CD4-positive, CD25-positive, alpha-beta regulatory T cell (primary cell): ENCODE measurements at places on chromosomes 1 and 21. TPM values are rescaled to one million over a fixed set of nuclear protein-coding genes. Genes with fewer than 3 reads are reported as not detected.

Gene RGS13
- total RNA-seq = 0.32 TPM

Gene SPRR3
- not detected for total RNA-seq

DNA sequence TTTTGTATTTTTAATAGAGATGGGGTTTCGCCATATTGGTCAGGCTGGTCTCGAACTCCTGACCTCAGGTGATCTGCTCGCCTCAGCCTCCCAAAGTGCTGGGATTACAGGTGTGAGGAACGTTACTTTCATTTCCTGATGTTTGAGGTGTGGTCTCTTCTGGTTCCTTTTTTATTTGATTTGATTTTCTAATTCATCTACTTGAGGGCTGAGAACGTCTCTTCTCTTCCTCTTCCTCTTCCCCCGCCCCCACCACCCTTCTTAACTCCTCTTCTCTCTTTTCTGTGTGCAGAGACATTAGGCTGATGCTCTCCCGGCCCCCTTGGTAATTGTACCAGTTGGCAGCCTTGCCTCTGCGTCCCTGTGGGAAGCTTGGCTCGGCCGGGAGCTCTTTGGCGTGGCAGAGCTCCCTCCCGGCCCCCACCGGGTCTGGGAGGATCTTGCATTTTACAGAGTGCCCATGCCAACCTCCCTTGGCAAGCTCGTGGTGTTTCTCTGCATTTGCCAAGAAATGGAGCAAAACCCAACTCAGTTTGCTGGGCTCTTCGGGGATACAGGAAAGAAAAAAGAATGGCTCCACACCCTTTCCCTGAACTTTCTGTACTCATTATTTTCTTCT, 19.9 kb downstream of the CRYAA start:
- H3K27me3 ChIP-seq = no peaks in the 10 kb centered on the region
- no peaks in the 10 kb centered on the region for H3K36me3 ChIP-seq
- no peak overlapping the region for H3K27ac ChIP-seq

GRCh38 chr1:83910461-83910860, 88.5 kb downstream of the TTLL7 start:
- H3K27ac ChIP-seq = no peak overlapping the region
- peaks cover 5% of the 10 kb centered on the region for H3K27me3 ChIP-seq
- no peak for DNase-seq

DNA sequence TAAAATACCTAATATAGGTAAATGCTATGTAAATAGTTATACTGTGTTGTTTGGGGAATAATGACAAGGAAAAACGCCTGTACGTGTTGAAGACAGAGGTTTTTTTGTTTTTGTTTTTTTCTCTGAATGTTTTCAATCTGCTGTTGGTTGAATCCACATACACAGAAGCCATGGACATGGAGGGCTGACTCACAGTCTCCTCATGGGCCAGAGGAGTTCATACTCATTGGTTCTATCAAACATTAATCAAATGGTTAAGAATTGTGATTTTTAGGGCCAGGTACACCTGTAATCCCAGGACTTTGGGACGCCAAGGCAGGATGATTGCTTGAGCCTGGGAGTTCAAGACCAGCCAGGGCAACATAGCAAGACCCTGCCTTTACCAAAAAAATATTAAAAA, 20.5 kb downstream of the MIER1 start:
- no peaks in the 10 kb centered on the region for H3K27me3 ChIP-seq
- peaks cover 56% of the 10 kb centered on the region for H3K36me3 ChIP-seq
- H3K4me3 ChIP-seq = no peak overlapping the region
- H3K4me1 ChIP-seq = peaks cover 18% of the 10 kb centered on the region
- DNase-seq = no peak

GRCh38 chr21:25560271-25560685, 47.0 kb downstream of the MRPL39 start:
- no peak overlapping the region for H3K4me3 ChIP-seq
- H3K4me1 ChIP-seq = peaks cover 41% of the 10 kb centered on the region
- H3K36me3 ChIP-seq = no peaks in the 10 kb centered on the region
- DNase-seq = no peak

DNA sequence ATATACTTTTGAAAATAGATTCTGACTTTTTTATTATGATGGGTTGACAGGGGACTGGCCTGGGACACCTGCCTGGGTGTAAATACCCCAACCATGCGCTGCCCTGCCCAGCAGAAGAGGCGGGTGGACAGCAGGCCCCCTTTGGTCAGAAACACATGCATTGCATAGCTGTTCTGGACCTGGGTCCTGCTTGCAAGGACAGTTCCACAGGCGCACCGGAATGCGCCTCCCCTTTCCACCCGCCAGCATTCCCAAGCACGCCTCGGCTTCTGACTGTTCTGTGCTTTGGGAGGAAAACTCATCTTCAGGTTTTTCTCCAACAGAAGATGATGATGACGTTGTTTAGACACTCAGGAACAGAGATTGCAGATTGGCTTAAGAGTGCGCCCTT, 428 bp upstream of the ZNF678 start:
- peak overlapping the region; percentile 93 for H3K4me3 ChIP-seq
- H3K36me3 ChIP-seq = no peaks in the 10 kb centered on the region
- peaks cover 12% of the 10 kb centered on the region for H3K4me1 ChIP-seq
- no peak overlapping the region for H3K27ac ChIP-seq
- H3K27me3 ChIP-seq = peaks cover 2% of the 10 kb centered on the region

DNA sequence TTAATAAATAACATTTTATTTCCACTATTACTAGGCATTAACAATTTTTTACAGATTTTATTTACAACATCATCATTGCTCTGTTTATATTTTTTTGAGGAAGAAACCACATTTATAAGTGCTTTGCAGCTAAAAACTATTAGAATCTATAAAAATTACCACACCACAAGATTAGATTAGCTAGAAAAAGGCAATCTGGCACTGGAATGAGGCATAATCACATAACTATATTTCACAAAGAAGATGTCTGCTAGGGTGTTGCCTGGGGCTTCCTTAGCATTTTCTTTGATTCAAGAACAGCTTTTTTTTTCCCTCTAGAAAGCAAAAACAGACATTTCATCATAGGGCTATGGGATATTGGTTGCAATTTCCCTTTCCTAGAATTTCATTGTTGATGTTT, 2169.2 kb downstream of the MRPL39 start:
- H3K36me3 ChIP-seq = no peaks in the 10 kb centered on the region
- DNase-seq = no peak
- H3K4me3 ChIP-seq = no peak overlapping the region
- no peaks in the 10 kb centered on the region for H3K27me3 ChIP-seq
- H3K4me1 ChIP-seq = no peaks in the 10 kb centered on the region
- no peak overlapping the region for H3K27ac ChIP-seq

DNA sequence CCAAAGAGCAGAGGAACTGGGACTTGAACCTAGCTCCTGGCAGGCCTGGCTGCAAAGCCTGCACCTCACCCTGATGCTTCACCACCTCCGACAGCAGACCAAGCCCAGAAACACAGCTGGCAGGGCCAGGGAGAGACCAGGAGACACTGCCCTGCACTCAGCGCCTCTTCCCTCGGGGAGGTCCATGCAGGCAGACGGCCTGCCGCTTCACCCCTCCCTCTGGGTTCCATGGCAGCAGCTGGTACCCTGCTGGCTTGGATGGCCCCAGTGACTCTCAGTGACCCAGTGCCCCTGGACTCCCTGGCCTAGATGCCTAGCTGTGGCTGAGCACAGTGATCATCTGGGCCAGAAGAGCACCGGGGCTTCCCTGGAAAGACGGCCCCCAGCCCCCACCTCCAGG, 65.3 kb upstream of the TARDBP start:
- peaks cover 2% of the 10 kb centered on the region for H3K4me1 ChIP-seq
- DNase-seq = no peak
- peaks cover 2% of the 10 kb centered on the region for H3K27me3 ChIP-seq
- H3K4me3 ChIP-seq = no peak overlapping the region
- no peaks in the 10 kb centered on the region for H3K36me3 ChIP-seq
- H3K27ac ChIP-seq = no peak overlapping the region

DNA sequence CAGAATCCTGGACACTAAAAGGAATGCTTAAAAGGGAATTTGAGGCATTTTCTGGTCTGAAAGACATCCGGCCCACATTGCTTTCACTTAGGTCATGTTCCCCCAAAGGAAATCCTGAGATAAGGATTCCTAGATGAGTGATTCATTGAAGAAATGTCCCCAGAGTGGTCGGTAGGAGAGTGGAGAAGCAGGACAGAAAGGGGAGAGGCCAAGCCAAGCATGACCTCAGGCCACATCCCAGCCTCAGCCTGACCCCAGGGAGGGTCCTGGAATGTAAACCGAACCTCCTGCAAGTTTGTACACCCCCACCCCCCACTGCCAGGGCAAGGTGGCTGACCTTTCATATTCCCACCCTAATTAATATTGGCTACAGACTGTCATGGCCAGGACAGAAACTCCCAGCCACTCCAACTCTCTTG, 16.6 kb downstream of the HIVEP3 start:
- H3K36me3 ChIP-seq = no peaks in the 10 kb centered on the region
- peak overlapping the region; percentile 25 for H3K27ac ChIP-seq
- no peaks in the 10 kb centered on the region for H3K27me3 ChIP-seq

- no peak overlapping the region for H3K27ac ChIP-seq
- H3K4me1 ChIP-seq = no peaks in the 10 kb centered on the region
- H3K27me3 ChIP-seq = no peaks in the 10 kb centered on the region
These were observed 63.8 kb downstream of the ARHGEF10L start for GRCh38 chr1:17603091-17603841.
